BJ (cell line): ENCODE measurements at places on chromosomes 7 and 10. TPM values are rescaled to one million over a fixed set of nuclear protein-coding genes. Genes with fewer than 3 reads are reported as not detected.

PDE1C gene
- 19.6 and 32.4 TPM in 2 replicates for polyA plus RNA-seq

DYDC2 gene
- polyA plus RNA-seq: not detected in 2 replicates

CAMK2G gene
- polyA plus RNA-seq: 32.5 and 43.8 TPM in 2 replicates

AGMO gene
- not detected in 2 replicates for polyA plus RNA-seq

DNA sequence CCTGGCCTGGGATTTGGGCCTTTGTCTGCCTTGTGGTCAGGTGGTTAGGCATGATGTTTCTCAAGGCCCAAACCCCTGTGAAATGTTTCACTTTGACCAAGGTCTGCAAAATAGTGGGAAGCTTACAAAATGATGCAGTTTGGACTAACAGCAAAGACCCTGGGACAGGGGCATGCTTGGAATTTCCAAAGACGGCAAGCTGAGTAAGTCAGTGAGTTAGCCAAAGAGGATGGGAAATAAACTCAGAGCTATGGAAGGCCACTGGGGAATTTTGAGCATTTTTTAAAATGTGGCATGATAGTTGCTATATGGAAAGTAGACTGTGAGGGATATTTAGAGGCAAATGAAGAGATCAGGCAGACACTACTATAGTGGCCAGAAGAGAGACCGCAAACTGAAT, 31.6 kb upstream of the PPP1R3C start:
- no peak for DNase-seq

EBLN1 gene
- polyA plus RNA-seq: not detected in 2 replicates

DNA2 gene
- polyA plus RNA-seq: 0.74 and 2.4 TPM in 2 replicates

DNA sequence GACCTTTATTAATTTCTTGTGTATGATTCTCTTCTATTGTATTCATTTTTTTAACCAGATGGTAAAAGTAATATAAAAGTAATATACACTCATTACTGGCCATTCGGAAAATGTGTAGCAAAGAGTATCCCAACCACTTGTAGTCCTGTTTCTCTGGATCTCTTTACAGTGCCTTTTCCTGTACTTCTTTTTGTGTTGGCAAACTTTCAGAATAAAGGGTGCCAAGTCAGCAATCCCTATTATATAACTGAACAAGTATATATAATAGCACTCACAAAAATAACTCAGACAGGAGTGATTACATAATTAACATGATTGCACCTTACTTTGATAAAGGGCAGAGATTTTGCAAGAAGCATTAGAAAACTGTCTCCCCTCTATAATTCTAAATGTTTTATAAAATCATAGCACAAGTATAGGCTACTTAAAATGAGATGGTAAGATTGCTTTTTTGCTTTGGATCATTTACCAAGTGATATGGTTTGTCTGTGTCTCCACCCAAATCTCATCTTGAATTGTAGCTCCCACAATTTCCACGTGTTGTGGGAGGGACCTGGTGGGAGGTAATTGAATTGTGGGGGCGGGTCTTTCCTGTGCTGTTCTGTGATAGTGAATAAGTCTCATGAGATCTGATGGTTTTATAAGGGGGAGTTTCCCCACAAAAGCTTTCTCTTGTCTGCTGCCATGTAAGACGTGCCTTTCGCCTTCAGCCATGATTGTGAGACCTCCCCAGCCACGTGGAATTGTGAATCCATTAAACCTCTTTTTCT, 41.5 kb upstream of the EPC1 start:
- no peak for DNase-seq
